GM04504 (cell line): ENCODE measurements at places on chromosomes 7 and 10.
A peak's percentile ranks its signal among the peaks of the same experiment; 100 is the strongest.

- DNase-seq, result no peak
Measured at GRCh38 chr10:93947524-93947923, 46.2 kb upstream of the PLCE1 start.

DNA sequence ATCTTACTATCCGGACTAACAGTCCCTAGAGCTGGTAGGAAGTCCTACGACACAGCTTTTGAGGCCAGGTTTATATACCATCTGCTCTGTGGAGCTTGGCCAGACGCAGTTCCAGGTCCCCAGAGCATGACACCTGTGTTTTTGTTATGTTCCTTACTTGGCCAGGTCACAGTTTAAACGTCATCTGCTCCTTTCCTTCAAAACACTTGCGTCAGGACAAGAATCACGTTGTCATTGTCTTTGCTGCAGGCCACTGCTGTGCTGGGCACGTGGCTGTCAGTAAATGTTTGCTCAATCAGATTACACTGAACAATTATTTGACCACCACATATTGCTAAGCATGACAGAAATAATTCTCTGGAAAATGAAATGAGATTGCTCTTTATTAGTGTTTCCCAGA is 23.9 kb downstream of the SLC18A2 start:
- DNase-seq, result no peak

DNA sequence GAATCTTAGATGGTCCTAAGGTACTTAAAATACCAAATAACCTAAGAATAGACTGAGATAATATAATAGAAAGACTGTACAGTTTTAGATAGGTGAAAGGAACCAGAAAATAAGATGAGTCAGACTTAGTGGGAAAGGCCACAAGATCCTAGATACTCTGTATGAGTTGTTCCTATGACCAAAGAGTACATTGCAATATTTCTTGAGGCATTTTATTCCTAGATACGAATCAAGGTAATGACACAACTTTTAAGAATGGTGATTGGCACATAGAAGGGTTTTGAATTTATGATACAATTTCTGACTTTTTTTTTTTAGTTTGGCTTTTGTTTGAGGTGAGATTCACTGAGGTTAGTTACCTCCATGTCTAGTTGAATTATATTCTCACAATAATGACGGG is 30.2 kb downstream of the MGAM start:
- DNase-seq, result no peak

DNA sequence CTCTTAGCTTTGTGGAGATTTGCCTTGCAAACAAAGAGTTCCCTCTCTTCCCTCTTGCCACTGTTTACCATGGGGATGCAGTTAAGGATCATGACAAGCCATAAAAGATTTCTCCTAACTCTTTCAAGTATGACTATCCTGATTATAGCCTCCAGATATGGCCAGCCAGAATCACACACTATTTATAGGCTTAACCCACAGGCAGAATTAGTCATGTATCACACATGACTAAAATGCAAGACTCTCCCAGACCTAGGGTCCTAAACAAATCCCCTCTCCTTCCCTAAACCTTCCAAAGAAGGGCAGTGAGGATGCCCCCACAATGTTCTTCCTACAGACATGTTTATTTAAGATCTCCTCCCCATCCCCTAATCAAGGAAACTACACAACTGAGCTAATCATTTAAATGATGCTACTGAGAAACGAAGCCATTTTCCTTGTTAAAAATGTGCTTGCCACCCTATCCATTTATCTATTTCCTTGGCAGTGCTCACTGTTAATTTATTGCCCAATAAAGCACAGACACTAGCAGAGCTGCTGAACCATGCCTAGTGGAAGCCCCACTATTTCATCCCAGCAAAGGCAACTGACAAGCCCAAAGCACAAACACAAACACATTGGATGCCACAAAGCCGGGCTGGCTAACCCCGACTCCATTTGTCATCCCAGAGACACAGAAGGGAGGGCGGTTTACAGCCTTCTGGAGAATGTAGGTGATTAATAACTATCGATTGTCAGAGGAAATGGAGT is 363.4 kb downstream of the KCNMA1 start:
- DNase-seq, result peak; percentile 81

- DNase-seq, result no peak
Measured at GRCh38 chr7:135956393-135956792, 20.8 kb downstream of the MTPN start.

GRCh38 chr10:94303929-94304328 is 58.8 kb downstream of the NOC3L start:
- no peak for DNase-seq

- no peak for DNase-seq
Measured at GRCh38 chr10:93815304-93816096, 57.8 kb downstream of the LGI1 start.

GRCh38 chr7:4817178-4817901 is 41.9 kb downstream of the AP5Z1 start:
- no peak for DNase-seq
